LNCaP clone FGC (cell line): ENCODE measurements at places on chromosomes 1 and 21.

- no peak for DNase-seq
Observed at GRCh38 chr1:158732524-158732923, 12.0 kb upstream of the OR6K3 start.

DNA sequence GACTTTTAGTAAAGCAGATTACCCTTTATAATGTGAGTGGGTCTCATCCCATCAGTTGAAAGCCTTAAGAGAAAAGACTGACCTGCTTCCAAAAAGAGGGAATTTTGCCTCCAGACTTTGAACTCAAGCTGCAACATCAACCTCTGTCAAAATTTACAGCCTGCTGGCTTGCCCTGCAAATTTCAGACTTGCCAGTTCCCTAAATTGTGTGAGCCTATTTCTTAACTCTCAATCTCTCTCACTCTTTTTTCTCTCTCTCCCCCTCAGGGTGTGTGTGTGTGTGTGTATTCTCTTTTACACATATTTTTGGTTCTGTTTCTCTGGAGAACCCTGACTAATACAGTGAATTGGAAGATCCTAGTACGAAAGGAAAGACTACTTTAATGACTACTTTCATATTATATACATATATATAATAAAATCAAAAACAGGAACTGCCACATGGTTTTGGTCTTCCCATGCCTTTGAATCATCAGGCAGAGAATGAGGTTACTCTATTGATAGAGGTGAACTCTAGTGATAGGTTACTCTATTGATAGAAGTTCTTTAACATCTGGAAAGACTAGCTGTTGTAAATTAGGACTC, 6.4 kb downstream of the OR2C3 start:
- no peak for DNase-seq

DNA sequence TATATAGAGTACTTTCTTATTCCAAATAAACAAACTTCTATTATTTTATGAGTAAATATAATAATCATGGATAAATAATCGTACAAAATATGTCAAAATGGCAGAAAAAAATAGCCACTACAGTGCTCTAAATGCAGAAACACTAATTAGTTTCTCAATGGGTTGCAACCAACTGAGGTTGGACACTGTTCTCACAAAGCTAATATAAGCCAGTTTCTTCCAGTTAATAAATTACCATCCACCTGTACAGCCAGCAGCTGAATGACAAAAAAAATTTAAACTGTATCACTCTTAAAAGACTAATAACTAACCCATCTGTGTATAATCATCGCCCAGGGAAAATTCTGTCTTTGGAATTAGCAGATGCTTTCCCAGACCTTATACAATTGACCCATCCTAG, 36.9 kb downstream of the GDAP2 start:
- DNase-seq: no peak

DNA sequence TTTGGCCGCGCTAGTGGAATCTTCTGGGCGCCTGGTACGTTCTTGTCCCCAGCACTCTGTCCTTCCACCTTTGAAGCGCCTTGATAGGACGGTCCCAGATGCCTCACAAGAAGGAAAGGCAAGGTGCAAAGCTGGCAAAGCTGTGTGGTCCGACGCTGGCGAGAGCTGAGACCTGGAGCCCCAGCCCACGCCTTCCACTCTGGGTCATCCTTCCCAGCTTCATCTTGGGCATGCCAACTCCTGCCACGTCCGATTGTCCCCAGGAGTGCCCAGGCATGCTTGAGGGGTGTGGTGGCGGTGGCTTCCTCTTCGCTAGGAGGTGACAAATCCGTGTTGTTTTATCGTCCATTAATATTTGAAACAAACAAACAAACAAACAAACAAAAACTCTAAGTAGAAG, 123.9 kb upstream of the DPYD start:
- DNase-seq: no peak

DNA sequence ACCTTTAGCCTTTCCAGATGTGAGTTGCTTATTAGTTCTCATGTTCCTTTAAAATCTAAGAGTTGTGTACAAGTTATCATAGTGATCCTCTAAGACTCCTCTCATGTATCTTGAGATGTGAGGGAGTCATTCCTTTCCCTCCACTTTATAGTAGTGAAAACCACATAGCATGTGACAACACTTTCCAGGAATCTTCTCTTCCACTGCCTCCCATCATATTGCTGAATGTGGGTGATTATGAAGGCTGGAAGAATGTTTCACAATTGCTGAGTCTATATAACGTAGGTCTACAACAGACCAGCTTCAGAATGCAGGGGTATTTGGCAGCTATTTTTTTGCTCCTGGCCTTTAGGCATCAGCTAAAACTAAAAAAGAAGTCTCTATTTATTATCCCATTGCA, 44.7 kb upstream of the LRRC7 start:
- DNase-seq: no peak

DNA sequence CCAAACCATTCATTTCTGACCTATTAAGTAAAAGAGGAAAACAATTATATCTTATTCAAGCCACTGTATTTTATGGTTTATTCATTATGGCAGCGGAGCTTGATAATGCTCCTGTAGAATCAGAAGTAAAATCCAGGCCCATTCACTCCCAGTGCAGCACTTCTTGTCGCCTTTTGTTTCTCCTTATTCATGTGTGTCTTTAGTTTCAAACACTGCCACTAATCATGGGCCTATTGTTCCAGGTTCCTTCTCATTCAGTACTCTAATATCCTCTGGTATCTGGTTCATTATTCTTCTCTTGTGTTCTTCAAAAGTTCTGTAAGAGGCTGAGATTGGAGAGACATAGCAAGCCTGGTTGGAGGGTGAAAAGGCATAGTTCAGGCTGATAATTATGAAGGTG, 218.3 kb downstream of the LRRIQ3 start:
- DNase-seq: no peak

- DNase-seq: no peak
Observed at GRCh38 chr1:163872067-163872466, 550.3 kb downstream of the NUF2 start.

DNA sequence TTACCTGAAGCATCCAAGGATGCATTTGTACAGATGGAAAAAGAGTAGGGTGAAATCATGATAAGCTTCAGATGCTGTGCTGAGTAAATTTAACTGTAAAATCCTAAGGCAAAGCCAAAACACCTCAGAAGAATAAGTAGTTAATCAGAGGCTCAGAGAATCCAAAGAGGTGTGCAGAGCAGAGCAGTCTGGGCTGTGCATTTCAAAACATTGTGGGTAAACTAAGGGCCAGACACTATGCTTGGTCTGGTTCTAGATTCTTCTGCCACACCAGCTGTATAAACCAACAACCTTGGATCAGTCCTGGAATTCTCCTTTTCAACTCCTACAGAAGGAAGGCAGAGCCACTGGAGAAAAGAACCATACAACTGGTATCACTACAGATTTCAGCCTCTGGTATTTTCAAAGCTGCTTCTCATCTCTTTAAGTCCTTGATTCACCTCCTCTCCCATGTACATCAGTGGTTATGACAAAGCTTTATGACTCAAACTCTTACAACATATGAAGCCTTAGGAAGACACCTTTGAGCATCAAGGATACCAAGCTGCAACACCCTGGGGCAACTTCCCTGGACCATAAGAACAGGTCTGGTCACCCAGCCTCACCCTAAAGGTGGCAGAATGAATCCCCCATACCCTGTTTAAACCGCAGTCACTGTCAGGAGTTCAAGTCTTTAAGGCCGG, 11.6 kb upstream of the HIPK1 start:
- no peak for DNase-seq

- no peak for DNase-seq
Observed at GRCh38 chr1:95532335-95532734, 298.3 kb downstream of the RWDD3 start.

- no peak for DNase-seq
Observed at GRCh38 chr1:31943546-31944184, 5.5 kb upstream of the PTP4A2 start.

- no peak for DNase-seq
Observed at GRCh38 chr1:53011175-53011574, 50.8 kb upstream of the PODN start.

- DNase-seq: no peak
Observed at GRCh38 chr1:72435025-72435424, 152.7 kb upstream of the NEGR1 start.

DNA sequence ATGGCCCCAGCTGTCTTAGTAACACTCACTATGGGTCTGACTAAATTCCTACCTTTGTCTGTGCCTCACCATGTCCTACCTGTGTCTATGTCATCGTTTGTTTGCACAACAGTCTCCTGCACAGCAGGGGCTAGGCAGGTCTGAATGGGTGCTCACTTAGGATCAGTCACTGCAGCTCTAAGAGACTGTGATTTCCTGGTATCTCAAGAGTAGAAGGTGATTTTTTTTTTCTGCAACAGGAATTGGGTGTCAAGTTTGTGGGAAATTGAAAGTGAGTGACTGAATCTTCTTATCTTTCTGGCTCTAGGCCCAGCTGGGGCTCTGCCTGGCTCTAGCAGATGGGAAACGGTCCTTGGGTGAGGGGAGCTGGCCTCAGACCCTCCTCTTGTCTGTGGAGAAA, 46.4 kb upstream of the TRABD2B start:
- DNase-seq: peak; percentile 33

DNA sequence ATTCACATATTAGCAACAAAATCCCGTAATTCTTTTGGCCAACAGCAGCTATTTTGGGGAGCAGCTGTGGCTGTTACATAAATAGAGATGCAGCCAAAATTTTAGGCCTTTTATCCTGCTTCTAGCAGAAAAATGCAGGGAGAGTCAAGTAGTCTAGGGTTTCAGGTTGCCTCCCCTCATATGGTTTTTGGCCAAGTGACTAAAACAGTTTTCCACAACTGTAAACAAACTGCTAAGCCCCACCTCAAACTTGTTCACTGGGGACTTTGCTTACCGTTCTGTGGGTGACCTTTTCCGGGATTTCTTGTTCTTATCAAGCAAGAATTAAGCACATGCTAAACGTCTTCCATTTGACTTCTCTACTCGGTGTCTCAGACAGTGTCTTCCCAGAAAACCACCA, 133.4 kb downstream of the EDEM3 start:
- DNase-seq: no peak

GRCh38 chr1:180540697-180541594, 17.8 kb upstream of the OVAAL start:
- no peak for DNase-seq

- DNase-seq: no peak
Observed at GRCh38 chr1:210340841-210341240, 12.1 kb downstream of the HHAT start.

- no peak for DNase-seq
Observed at GRCh38 chr1:236052232-236052993, 12.5 kb downstream of the NID1 start.

- DNase-seq: no peak
Observed at GRCh38 chr1:57175506-57175905, 209.7 kb upstream of the C8B start.

- DNase-seq: no peak
Observed at GRCh38 chr21:14548779-14549178, 2.7 kb upstream of the SAMSN1 start.

DNA sequence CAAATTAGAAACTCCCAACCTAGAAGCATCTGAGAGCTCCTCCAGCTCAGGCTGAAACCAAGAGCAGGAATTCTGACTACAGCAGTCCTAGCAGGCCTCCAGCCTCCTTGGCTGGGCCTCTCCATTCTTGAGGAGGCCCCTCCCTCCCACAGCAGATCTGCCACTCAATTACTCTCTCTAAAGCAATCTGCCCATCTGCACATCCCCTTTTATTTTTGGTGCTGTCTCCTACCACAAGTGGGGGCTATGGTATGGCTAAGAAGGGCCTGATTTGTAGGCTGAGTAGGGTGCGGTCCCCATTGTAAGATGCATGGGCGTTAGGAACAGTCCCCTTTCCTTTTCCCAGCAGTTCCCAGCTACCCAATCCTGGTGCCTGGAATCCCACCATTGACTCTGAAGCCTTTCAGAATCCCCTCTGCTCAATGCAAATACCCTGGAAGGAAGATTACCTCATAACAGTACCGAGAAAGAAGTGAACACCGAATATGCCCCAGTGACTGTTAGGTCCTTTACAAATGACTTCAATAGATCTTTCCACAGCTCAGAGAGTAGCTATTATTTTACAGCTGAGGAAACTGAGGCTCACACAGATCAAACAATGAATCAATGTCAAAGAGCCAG, 11.6 kb upstream of the TTC39A start:
- DNase-seq: no peak
